ENCODE measurements at places on chromosomes 12 and 14.
A peak's percentile ranks its signal among the peaks of the same experiment; 100 is the strongest.

DNA sequence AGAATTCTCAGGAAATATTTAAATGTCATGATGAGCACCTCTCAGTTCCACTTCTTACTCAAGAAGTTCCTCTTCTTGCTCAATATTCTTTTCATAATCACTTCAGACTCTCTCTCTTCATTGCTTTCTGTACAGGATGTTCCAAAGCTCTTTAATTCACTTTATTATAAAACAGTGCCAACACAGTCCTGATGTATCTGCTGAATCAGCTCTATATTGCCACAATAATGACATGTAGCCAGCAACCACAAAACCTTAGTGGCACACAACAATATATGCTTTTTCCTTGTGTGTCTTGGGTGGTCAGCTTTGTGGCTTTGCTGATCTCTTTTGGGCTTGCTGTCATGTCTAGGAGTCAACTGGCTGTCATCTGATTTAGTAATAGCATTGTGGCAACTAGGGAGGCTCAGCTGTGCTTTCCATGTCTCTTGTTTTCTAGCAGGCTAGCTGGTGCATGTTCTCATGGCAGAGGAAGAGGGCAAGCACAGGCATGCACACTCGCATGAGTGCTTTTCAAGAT, 52.8 kb upstream of the SLC2A13 start:
- DNase-seq, result peak; percentile 21

- DNase-seq, result no peak
Observed at GRCh38 chr14:74580275-74580672, 31.8 kb downstream of the LTBP2 start.

DNA sequence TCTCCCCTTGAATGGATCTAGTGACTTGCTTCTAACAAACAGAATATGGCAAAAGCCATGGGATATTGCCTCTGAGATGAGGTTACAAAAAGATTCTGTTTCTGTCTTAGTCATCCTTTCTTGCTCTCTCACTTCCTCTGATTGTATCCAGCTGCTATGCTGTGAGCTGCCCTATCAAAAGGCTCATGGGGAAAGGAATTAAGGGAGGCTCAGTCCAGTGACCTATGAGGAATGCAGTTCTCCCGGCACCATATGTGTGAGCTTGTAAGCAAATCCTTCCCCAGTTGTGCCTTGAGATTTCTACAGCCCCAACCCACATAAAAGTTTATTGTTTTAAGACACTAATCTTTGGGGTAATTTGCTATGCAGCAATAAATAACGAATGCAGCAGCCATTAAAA, 183.1 kb downstream of the KLHL28 start:
- no peak for DNase-seq

DNA sequence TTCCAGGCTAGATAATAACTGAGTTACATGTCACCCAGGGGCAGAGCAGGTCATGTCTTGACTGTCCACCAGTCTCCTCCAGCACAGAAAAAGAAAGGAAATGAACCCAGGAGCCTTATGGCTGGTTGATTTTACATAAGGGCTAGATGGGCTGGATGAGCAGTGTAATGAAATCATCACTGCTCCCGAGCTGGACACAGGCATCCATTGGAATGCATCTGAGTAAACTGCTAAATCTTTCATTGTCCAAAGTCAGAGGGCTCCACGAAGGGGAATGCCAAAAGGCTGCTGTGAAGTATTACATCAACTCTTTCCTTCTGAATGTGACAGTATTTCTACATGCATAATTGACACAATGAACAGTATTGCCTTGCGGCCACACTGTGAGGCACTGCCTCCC, 30.1 kb upstream of the TSPAN11 start:
- no peak for DNase-seq

GRCh38 chr12:26345471-26346003, 150.2 kb downstream of the SSPN start:
- no peak for DNase-seq

- DNase-seq, result no peak
Observed at GRCh38 chr14:33165144-33165925, 226.7 kb downstream of the NPAS3 start.

- DNase-seq, result no peak
Observed at GRCh38 chr14:62916551-62916950, 128.7 kb downstream of the KCNH5 start.

DNA sequence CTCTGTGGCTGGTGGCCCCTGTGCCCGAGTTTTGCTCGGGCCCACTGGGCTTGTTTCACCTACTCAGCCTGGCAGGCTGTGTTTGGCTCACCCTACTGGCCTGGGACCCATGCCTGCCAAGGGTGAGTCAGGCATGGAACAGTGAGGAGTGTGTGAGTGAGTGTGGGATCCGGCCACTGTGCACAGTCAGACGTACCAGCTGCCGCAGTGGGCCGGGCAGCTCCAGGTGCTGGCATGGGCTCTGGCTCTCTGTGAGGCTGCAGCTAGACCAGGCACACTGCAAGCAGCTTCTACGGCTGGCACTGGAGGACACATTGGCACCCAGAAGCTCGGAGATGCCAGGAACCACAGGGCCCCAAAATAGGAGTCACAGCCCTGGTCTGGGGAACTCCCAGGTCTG, 40.6 kb downstream of the HSD17B6 start:
- no peak for DNase-seq

- DNase-seq, result no peak
Observed at GRCh38 chr12:69514845-69515244, 44.7 kb downstream of the FRS2 start.

GRCh38 chr14:96233661-96234060, 22.3 kb upstream of the BDKRB1 start:
- no peak for DNase-seq

DNA sequence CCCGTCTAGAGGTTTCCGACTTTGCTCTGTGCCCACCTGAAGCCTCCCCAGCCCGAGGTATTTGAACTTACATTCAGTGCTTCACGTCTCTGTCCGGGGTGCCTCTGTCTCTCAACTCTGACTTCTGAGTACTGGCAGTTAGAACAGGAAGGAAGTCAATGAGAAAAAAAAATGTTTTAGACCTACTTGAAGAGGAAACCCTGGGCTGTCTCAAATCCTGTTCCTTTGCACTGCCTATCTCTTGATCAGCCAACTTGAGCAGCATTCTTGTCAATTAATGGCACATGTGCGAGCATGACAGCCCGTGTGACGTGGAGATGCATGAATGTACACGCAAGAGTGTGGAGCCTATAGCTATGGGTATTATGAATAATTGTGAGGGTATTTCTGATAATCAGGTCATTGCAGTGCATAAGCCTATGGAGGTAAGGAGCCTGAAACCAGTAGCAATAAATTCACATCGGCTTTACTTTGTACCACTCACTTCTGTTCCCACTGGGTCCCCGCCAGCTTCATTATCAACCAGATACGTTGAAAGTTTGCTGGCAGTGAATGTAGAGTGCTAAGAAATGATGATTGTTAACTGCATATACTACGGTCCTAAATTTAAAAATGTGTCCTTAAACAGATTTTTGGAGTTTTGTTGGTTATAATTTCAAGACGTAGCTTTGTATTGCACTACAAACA, at the start of gene ARHGDIB:
TSS of gene ARHGDIB (minus strand) at position 136 of the 687 bp plus-strand sequence. CDS start 10,889 bp downstream, outside the sequence.
- DNase-seq, result no peak

DNA sequence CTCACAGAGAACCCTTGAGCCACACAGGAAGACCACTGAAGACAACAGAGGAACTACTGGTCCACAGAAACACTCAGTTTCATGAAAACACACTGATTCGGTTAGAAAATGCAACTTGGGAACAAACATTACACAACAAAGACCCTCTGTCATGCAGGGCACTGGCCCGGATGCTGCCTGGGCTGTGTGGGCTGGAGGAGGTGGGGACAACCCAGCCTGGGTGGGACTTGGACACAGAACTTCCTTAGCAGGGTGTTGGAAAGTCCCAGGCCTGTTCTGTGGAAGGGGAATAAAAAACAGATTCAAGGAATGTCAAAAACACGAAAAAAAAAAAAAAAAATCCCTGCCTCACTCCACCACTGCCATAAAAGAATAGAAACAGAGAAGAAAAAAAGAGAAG, 181.0 kb downstream of the MON2 start:
- DNase-seq, result no peak

- DNase-seq, result no peak
Observed at GRCh38 chr12:42237853-42238239, 202 bp downstream of the YAF2 start.
